Breast epithelium (tissue), 4 donors: ENCODE measurements at places on chromosomes 7 and 10. TPM values are rescaled to one million over a fixed set of nuclear protein-coding genes. Genes with fewer than 3 reads are reported as not detected.

Gene ERVW-1
- not detected for total RNA-seq

- H3K4me1 ChIP-seq, result peaks cover 23% of the 10 kb centered on the region
- peak overlapping the region; percentile 93 for H3K27ac ChIP-seq
Observed at GRCh38 chr7:151088856-151089699, 2.8 kb downstream of the AGAP3 start.

DNA sequence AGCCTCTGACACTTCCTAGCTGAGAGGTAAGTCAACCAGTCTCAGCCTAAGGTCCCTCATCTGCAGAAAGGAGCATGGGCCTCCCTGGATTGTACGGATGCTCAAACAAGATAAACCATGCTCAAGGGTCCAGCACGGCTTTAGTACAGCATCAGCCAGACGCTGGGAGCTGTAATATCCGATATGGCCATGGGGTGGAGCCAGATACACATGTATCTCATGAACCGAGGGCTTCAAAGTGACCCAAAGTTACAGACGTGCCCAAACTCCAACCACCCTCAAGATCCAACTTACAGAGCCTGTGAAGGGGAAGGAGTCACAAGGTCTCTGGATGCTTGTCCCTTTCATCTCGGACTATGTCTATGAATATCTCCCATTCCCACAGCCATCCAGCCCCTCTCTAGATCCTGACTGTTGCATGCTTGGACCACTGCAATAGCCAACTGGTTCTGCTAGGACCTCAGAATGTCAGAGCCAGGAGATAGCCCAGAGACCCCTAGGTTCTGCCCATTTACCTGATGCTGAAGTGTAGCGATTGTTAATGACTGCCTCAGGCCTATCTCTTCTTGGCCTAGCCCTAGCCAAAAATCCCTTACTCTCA lies 142.4 kb downstream of the SH3PXD2A start:
- DNase-seq, result peak; percentile 82
- no peak overlapping the region for H3K4me3 ChIP-seq
- peak overlapping the region; percentile 45 for H3K27ac ChIP-seq
- no peaks in the 10 kb centered on the region for H3K36me3 ChIP-seq

Gene TMEM139
- 27.4 TPM for total RNA-seq

Gene EBF3
- 28.0 TPM for total RNA-seq

- H3K4me3 ChIP-seq, result no peak overlapping the region
- no peak for DNase-seq
- H3K27me3 ChIP-seq, result no peaks in the 10 kb centered on the region
- no peaks in the 10 kb centered on the region for H3K4me1 ChIP-seq
- no peak overlapping the region for H3K27ac ChIP-seq
- H3K36me3 ChIP-seq, result no peaks in the 10 kb centered on the region
Observed at GRCh38 chr7:63043657-63044543, 954.7 kb upstream of the ZNF722 start.

GRCh38 chr7:15972862-15973275 lies 286.4 kb upstream of the MEOX2 start:
- H3K27ac ChIP-seq, result no peak overlapping the region
- H3K4me1 ChIP-seq, result no peaks in the 10 kb centered on the region
- no peaks in the 10 kb centered on the region for H3K27me3 ChIP-seq
- DNase-seq, result peak; percentile 20

- H3K27ac ChIP-seq, result no peak overlapping the region
- H3K36me3 ChIP-seq, result no peaks in the 10 kb centered on the region
- H3K4me1 ChIP-seq, result no peaks in the 10 kb centered on the region
- DNase-seq, result no peak
- H3K27me3 ChIP-seq, result no peaks in the 10 kb centered on the region
Observed at GRCh38 chr7:37181550-37181932, 267.1 kb downstream of the ELMO1 start.

- no peak overlapping the region for H3K4me3 ChIP-seq
- no peaks in the 10 kb centered on the region for H3K27me3 ChIP-seq
- H3K27ac ChIP-seq, result no peak overlapping the region
- no peaks in the 10 kb centered on the region for H3K4me1 ChIP-seq
- no peak for DNase-seq
- no peaks in the 10 kb centered on the region for H3K36me3 ChIP-seq
Observed at GRCh38 chr7:20320322-20320721, 10.4 kb upstream of the ITGB8 start.

DNA sequence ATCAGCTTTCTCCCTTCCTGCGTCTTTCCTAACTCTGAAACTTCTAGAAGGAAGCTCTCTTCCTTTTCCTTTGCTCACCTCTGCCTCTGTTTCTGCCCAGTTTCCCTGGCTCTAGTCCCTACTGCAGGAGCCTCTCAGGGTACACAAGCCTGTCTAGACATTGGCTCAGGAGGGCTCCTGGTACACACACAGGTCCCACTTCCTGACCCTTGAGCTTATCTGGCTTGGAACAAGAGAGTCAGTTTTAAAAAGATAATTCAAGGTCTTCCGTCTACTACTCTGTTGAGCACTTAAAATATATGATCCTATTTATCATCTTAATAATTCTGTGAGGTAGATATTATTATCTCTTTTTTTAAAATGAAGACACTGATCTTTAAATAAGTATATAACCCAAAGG lies 140.7 kb downstream of the RTKN2 start:
- DNase-seq, result no peak
- no peaks in the 10 kb centered on the region for H3K4me1 ChIP-seq
- H3K27me3 ChIP-seq, result no peaks in the 10 kb centered on the region
- H3K4me3 ChIP-seq, result no peak overlapping the region
- H3K36me3 ChIP-seq, result no peaks in the 10 kb centered on the region
- H3K27ac ChIP-seq, result no peak overlapping the region

DNA sequence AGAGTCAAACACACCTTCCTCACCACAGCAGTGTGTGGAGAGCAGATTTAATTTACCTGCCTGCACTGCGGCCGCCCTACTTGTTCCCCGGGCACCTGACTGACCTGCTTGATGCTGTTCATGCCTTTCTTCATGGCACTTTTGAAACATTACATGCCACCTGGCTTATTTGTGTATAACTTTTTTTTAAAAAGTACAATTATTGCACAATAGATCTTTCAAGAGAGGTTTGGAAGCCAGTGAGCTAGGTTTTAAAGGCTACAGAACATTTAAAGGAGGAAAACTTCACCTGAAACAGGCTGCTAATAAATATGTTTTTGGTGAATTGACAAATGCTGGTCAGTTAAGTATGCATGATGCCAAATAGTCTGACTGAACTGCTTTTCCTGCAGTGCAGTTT lies 33.1 kb downstream of the SLC18A2 start:
- DNase-seq, result no peak
- H3K36me3 ChIP-seq, result no peaks in the 10 kb centered on the region
- H3K27ac ChIP-seq, result no peak overlapping the region
- no peaks in the 10 kb centered on the region for H3K4me1 ChIP-seq

DNA sequence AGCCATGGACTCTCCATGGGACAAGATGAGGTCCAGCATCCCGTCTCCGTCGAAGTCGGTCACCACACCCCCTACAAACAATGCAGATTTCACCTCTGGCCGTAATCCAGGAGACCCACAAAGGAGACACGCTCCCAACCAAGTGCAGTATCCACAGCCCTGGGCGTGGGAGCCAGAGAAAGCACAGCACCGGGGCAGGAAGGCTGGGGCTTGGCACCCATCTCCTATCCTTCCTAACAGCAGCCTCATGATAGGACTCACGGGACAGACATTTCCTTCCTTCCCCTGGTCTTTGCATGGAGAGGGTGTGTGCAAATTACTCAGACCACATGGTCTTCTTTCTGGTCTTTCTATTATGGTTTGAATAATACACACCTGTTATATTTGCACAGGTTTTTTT lies 46.3 kb downstream of the GOLGA7B start:
- H3K36me3 ChIP-seq, result no peaks in the 10 kb centered on the region
- no peak overlapping the region for H3K4me3 ChIP-seq
- no peak overlapping the region for H3K27ac ChIP-seq
- no peaks in the 10 kb centered on the region for H3K27me3 ChIP-seq
- DNase-seq, result no peak
- no peaks in the 10 kb centered on the region for H3K4me1 ChIP-seq

GRCh38 chr7:151890355-151891004 lies 13.6 kb upstream of the PRKAG2 start:
- no peak overlapping the region for H3K4me3 ChIP-seq
- no peak for DNase-seq
- no peaks in the 10 kb centered on the region for H3K36me3 ChIP-seq

DNA sequence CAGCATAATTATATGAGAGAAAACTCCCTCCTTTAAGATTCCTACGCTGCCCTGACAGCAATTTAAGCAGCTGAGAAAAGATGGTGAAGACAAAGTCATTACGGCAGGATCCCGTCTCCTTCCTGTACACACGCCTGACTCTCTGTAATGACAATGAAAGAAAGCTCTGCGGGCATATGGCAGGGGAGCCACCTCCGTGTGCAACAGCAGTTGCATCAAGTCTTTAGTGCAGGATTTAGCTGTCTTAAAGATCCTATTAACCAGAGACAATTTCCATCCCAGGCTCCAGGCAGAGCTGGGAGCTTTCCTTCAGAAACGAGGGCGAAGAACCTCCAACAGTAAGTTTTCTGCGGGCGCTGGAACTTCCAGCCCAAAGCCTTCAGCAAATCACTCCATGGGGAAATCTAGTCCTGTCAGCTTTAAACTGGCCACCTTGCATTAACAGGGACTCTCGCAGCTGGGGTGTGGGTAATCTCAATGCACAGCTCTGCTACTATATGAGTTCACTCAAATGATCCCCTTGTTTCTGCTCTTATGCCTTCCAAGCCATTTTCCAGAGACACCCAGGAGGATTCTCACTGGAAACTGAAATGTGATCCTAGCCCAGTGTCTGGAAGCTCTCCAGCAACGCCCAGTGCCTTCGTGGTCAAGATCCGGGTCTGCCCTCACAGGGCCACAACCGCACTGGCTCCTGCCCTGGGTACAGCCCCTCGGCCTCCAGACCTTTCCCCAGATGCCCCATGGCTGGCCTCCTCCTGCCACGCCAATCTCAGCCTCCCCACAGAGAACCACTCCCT lies 74.9 kb downstream of the CTBP2 start:
- H3K27ac ChIP-seq, result peak overlapping the region; percentile 88
- no peaks in the 10 kb centered on the region for H3K36me3 ChIP-seq
- DNase-seq, result no peak
- no peaks in the 10 kb centered on the region for H3K27me3 ChIP-seq
- no peak overlapping the region for H3K4me3 ChIP-seq

GRCh38 chr10:63553473-63553872 lies 32.3 kb downstream of the REEP3 start:
- H3K4me3 ChIP-seq, result no peak overlapping the region
- H3K27me3 ChIP-seq, result no peaks in the 10 kb centered on the region
- H3K4me1 ChIP-seq, result no peaks in the 10 kb centered on the region
- no peak for DNase-seq
- peak overlapping the region; percentile 86 for H3K27ac ChIP-seq

Gene OR2A25
- not detected for total RNA-seq

DNA sequence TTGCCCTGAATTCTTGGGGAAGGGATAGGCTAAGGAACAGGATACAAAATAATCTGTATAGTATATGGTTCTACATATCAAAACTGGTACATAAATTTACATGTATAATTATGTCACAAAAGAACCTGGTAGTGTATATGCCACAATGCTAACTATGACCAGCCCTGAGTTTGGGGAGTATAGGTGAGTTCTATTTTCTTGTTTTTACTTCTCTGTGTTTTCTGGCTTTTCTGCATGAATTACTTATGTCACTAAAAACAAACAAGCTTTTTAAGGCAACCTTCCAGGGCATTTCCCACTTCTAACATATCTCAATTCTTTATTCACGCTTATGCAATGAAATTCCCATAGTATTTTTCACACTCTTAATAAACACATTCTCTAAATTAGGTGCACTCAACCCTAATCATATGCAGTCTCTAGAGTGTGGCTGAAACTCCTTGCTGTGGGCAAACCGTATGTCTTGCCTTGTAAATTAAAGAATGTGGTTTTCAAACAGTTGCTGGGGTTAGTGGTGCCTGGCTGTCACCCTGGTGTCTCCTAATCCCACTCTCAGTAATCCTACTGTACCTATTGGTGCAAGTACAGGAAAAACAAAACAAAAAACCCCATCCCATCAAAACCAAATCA lies 14.0 kb upstream of the INSIG1 start:
- H3K27me3 ChIP-seq, result peaks cover 4% of the 10 kb centered on the region
- no peak overlapping the region for H3K27ac ChIP-seq
- no peaks in the 10 kb centered on the region for H3K4me1 ChIP-seq
- H3K4me3 ChIP-seq, result no peak overlapping the region
- no peak for DNase-seq
